ENCODE measurements at places on chromosomes 3 and 15.

GRCh38 chr3:13186435-13186815 is 113.2 kb upstream of the IQSEC1 start:
- DNase-seq: no peak

- DNase-seq: no peak
Measured at GRCh38 chr15:70244978-70245542, 147.3 kb upstream of the TLE3 start.

DNA sequence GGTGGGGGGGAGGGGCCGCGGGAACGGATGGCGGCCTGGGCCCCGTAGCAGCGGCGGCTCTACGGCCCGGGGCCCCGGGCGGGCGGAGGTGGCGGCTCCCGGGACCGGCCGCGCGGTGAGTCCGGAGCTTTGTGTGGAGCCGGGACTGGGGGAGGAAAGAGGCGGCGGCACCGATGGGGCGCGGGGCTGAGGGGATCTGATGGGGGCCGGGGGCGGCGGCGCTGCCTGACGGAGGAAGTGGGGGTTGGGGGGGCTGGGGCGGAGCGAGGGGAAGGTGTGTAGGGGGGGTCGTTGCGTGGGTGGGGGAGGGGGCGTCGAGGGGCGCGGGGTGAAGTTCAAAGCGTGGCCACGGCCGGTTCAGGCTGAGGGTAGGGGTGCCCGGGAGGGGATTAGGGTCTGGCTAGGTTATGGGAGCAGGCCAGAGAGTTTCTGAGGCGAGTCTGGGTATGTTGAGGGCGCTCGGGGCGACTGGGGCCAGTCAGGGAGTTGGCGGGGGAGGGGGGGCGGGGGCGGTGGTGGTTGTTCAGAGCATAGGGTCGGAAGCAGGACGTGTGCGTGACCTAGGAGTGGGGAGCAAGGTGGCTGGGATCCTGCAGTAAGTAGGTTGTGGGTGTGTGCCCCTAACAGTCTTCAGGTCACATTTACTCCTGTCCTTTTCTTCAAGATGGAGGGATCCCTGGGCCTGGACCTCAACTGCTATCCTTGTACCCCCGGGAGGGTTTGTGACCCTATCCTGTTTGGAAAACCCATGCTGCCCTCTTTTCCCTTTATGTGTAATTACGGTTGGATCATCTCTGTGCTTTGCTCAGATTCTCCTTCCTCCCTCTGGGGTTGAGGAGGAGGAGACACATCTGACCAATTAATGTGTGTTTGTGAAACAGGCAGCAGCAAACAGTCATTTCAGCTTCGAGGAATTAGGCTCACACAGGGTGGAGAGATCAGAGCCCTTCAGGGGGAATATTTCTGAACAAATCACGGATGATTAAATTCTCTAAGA is 644 bp downstream of the ZNF609 start:
- peak; percentile 3 for DNase-seq

- DNase-seq: no peak
Measured at GRCh38 chr15:29364426-29365078, 94.9 kb upstream of the NSMCE3 start.

GRCh38 chr3:178826435-178827123 is 245.0 kb downstream of the ZMAT3 start:
- no peak for DNase-seq

DNA sequence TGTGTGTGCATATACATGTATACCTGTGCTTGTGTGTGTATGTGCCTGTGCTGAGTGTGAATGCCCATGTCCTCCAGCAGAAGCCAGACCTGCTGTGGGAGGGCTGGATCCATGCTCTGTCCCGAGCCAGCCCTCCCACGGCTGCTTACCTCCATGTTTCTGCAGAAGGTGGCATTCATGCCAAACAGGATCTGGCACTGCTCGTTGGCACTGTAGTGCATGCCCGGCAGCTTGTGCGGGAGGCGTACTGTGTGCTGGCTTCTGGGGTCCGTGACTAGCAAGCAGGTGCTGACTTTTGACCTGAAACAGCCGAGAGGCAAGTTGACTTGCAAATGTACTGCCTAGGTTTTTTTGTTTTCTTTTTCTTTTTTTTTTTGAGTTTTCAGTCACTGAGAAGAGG is 189.3 kb downstream of the ADAMTS17 start:
- no peak for DNase-seq

DNA sequence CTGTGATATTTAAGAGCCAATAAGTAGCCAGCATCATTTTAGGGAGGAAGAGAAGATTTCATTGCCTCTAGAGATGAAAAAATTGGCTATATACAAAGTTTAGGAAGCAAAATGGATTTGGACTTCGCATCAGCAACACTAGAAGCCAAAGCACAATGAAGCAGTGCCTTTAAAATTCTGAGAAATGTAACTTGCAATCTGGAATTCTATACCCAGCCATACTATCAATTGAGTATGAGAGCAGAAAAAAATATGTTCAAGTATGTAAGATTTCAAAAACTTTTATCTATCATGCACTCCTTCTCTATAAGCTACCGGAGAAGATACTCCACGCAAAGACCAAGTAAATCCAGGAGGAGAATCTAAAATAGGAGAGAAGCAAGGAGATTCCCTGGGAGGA is 47.4 kb upstream of the ATP13A3 start:
- no peak for DNase-seq

DNA sequence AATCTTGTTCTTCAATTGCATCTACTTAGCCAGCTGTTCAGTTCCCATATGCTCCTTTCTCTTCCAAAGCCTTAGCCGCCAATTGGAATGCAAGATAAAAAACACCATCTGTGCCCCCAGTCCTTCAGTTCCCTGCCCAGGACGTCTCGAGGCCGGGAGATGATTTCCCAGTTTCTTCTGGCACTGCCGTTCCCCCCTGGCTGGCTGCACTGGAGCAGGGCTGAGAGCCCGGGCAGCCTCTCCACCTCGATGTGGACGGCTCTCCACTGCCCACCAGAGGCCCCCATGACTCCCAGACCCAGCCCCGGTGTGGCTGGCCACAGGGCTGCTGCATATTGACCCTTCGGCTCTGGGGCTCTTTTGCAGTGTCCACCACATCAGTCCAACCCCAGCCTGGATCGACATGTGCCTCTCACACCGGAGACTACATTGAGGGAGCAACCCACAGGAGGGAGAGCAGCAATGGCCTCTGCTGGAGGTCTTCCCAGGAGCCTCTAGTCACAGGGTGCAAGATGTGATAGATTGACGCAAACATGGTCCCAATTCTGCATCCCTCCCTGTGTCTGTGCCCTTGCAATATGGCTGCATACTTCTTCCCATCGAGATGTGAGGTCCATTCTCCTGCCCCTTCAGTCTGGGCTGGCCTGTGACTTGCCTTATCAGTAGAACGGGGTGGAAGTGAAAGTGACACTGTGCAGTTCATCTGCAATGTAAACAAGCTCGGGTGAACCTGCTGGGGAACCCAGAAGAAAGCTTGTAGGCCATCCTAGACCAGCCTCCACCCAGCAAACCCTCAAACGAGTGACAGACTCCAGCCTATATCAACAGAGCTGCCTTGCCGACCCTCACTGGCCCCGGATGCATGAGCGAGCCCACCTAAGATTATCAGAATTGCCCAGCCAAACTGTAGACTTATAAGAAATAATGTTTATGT is 52.3 kb upstream of the PRR20G start:
- DNase-seq: no peak

- no peak for DNase-seq
Measured at GRCh38 chr3:139571711-139572110, 32.2 kb upstream of the RBP1 start.

- DNase-seq: no peak
Measured at GRCh38 chr15:56732135-56732885, 999 bp downstream of the ZNF280D start.

GRCh38 chr3:154112146-154112852 is 8.9 kb upstream of the ARHGEF26 start:
- DNase-seq: no peak

- DNase-seq: no peak
Measured at GRCh38 chr3:38616658-38617057, 32.8 kb downstream of the SCN5A start.

GRCh38 chr3:139284221-139284620 is 59.6 kb upstream of the MRPS22 start:
- DNase-seq: no peak

DNA sequence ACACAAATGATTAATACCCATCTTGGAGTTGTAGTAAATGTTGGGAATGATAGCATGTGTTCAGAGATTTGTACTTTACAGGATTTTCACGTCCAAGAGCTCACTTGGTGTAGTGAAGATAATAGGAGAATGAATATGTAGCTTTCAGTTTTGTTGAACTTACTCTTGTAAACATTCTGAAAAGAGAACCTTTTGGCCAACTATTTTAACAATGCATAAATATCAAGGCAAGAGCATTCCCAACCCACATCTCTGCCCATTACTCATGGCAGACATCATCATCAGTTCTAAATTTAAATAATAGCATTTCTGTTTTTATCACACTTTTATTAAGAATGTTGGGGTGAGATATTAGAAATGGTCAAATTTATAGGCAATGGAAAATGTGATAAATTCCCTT is 465.2 kb upstream of the TPRG1 start:
- no peak for DNase-seq

DNA sequence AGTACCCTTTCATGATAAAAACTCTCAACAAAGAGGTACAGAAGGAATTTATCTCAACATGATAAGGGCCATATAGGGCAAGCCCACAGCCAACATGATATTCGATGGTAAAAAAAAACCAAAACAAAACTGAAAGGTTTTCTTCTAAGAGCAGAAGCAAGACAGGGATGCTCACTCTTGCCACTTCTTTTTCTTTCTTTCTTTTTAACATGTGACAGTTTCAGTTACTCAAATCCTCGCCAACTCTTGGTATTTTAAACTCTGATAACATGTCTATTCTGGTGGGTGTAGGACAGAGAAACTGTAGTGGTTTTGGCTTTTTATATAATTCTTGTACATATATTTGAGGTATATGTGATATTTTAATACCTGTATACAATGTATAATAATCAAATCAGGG is 74.0 kb upstream of the NMNAT3 start:
- no peak for DNase-seq

- DNase-seq: no peak
Measured at GRCh38 chr3:100048248-100048647, 66.1 kb downstream of the FILIP1L start.

DNA sequence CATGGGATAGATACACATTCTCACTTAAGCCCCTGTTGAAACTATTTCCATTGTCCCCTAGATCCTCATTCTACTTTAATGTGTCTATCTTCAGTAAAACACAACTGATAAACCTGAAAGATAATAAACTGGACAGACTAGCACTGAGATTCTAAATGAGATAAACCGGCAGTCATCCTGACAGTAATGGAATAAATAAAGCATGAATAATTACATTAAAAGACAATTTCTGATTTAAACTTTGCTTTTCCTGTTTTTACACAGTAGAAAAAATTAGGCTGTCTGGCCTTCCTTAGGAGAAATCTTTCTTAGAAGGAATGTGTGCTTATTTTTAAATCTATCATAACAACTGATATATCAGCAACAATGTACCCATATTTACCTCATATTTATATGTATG is 232.4 kb downstream of the FHIT start:
- DNase-seq: no peak

GRCh38 chr3:53593611-53594010 is 99.2 kb downstream of the CACNA1D start:
- DNase-seq: no peak

- DNase-seq: no peak
Measured at GRCh38 chr15:98025237-98025636, 64.7 kb downstream of the ARRDC4 start.

DNA sequence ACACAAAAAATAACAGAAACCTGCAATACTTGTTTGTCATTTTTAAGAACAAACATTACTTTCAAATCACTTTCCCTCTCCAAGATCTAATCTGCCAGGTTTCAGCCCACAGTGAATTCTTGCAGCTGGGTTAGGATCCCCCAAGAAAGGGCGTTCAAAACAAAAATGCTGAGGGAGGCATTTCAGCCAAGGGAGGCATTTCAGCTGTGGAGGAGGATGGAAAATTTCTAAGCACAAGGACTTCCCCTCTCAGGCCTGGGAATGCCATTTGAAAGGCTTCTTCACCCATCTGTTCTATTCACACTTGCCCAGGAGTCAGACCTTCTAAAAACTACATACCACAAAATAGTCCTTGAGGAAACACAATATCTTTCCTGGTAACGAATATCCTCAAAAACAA is 69.1 kb downstream of the P3H2 start:
- DNase-seq: no peak

DNA sequence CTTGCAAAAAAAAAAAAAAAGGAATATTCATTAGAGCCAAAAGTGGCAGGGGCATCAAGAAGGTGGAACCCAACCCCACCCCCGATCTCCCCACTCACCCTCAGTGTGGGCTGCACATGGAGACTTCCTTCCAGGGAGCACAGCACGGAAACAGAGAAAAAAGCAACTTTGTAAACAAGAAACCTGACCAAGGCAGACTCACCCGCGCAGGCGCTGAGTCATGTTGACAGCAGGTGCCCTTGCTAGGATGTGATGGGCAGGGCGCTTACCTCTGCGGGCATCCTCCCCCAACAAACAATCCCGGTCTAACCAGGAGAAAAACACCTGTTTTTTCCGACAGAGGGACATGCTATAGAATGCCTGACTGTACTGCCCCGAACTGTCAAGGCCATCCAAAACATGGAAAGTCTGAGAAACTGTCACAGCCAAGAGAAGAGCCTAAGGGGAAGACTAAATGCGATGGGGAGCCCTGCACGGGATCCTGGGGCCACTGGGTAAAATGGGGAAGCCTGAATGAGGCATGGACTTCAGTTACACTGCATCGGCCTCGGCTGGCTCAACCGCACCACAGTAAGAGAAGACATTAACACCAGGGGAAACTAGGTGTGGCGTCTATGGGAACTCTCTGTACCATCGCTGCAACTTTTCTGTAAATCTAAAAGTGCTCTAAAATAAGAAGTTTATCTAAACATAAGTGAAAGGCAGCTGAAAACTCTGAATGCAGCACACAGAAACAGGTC is 66.7 kb upstream of the GATA2 start:
- DNase-seq: no peak

DNA sequence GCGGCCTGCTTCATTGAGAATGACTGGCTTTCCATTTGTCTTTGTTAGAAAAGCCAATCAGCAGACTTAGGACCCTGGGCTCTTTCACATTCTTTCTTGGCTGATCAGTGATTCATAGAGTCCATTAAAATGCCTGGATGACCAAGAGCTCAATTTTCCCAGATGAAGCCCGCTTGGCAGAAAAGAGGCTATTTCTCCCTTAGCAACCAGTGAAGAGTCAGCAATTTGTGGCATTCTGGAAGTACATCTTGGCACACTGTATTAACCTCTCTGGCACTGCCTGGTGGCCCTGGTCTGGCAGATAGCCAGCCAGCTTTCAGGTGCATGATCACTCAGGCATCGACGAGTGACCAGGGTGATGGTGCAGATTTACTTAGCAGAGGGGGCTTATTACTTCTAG is 145.7 kb upstream of the PLAAT1 start:
- no peak for DNase-seq

DNA sequence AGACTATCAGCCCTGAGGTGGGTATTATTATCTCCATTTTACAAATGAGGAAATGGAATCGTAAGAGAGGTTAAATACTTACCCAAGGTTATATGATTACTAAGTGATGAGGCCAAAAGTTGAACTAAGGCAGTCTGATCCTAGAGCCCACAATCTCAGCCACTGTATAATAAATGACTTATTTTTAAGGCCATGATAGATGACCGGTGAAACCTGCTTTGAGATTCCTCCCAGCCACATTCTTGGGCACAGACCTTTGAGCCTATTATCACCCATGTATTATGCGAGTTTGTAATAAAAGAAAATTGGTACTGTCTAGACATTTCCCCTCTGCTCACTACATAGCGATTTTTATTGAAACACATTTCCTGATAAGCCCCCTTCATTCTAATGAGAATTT is 37.4 kb downstream of the POLQ start:
- no peak for DNase-seq

GRCh38 chr15:68981941-68982340 is 32.6 kb upstream of the NOX5 start:
- DNase-seq: no peak

Data from stimulated activated CD8-positive, alpha-beta memory T cell treated with anti-CD3 and anti-CD28 coated beads, Interleukin-7, amount 100 ng/mL, for 1 hour (primary cell).